ENCODE measurements at places on chromosomes 7 and 10. TPM values are rescaled to one million over a fixed set of nuclear protein-coding genes. Genes with fewer than 3 reads are reported as not detected.

DNA sequence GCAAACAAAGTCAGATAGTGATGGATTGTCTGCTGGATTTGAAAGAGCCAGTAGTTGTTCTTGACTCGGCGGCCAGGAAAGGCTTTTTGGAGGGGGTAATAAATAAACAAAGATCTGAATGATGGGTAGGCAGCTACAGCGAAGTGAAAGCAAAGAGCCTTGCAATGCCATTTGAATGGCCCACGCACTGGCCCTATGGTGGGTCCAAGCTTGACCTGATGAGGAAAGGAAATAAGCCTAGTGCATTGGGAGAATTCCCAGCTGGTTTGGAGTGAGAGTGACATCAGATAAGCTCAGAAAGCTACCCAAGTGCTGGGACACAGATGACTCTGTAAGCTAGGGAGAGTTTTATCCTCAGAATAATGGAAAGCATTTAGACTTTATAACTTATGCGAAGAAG lies 365.2 kb downstream of the PLXDC2 start:
- no peak for DNase-seq

- DNase-seq = no peak
Observed at GRCh38 chr7:11403781-11404180, 428.2 kb downstream of the THSD7A start.

- no peak for DNase-seq
Observed at GRCh38 chr7:2886391-2886790, 42.3 kb upstream of the GNA12 start.

SPDYE2B gene
- not detected for total RNA-seq

DNA sequence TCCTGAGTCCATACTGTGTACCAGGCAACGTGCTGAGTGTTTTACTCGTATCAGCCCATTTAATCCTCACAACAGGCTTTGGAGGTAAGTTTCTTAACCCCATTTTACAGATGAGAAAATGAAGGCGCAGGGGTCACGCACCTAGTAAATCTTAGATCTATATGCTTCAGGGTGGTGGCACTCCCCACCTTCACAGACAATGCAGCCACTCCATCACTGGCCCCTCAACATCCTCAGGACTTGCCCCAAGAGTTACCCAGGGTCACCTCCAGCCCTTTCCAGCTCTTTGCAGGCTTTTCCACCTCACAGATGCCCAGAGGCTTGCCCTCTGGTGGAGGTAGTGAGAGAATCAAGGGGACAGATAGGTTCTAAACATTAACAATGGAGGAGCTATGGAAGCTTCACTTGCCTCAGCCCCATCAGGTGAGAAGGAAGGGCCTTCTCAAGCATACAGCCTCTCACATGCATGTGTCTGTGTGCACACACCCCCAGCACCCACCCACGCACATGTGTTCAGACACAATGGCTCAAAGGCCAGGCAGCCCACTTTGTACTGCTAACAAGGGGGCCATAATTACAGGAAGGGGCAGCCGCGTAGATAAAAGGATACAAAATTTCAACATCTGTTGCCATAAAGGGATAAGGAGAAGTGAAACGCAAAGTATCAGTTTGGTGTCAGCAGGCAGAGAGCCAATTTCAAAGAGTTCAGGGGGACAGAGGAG lies 29.1 kb downstream of the DPCD start:
- DNase-seq = no peak

GRCh38 chr10:26290236-26290635 lies 73.7 kb downstream of the GAD2 start:
- no peak for DNase-seq
